NCI-H2029 (cell line): ENCODE measurements at places on chromosomes 1 and 21.

- DNase-seq: no peak
Measured at GRCh38 chr1:239731082-239731748, 344.8 kb downstream of the CHRM3 start.

- no peak for DNase-seq
Measured at GRCh38 chr1:198330982-198331615, 174.3 kb downstream of the NEK7 start.

DNA sequence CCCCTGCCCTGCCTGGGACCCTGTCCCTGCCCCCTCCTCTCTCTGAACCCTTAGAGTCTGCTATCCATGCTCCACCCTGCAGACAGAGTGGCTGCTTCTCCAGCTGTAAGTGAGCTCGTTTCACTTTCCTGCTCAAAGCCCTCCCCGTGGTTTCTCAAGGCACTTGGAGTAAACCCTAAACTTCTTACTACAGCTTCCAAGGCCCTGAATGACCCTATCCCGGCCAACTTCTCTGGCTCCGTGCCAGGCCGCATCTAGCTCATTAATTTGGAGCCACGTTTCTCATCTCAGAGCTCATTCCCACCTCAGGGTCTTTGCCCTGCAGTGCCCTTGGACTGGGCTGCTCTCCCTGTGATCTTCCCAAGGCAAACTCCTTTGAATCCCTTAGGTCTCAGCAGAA is 235.1 kb upstream of the RUNX1 start:
- no peak for DNase-seq

DNA sequence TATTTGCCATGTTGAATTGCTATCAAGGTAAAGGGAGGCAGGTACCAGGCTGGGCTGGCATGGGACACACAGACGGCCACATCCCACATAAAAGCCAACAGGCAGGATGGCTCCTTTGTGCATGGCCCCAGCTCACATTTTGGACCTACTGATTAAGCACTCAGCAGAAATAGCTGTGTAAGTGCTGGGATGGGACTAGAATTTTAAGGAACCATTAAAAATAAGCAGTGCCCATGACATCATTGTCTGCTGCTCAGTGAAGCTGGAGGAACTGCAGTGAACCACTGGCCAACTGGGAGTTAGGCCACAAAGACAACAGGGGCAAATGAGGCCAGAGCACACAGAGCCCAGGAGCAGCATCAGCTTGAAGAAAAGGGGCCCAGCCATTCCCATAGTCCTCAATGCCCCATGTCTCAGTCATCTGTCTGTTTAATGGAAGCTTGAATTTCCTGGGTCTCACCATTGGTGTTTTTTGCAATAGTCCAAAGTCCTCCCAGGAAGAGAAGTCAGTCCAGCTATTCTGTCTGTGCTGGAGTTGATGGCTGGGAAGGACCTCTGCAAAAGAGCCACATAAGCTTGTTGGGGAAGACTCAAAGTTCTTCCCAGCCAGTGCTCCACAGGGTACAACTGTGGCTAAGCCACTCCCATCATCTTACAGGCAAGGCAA is 45.3 kb upstream of the TNR start:
- no peak for DNase-seq

- no peak for DNase-seq
Measured at GRCh38 chr1:44572572-44572879, 101.8 kb downstream of the TMEM53 start.
